ENCODE measurements at places on chromosomes 6 and 20.

- no peak for DNase-seq
Observed at GRCh38 chr6:144619966-144620365, 334.8 kb downstream of the UTRN start.

DNA sequence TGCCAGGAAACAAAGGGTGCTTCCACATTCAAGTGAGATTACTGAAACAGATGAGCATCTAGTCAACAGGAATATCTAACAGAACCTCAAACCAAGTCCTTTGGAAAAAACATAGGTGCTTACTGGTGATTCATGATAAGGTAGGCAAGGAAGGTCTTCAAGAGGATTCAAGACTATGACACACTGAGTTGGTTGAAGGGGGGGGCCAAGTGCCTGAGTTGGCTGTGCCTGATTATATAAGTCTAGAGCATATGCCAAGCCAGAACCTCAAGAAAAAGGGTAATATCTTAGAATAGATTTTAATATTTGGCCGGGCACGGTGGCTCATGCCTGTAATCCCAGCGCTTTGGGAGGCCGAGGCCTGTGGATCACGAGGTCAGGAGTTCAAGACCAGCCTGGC is 63.7 kb downstream of the LYRM4 start:
- no peak for DNase-seq

- no peak for DNase-seq
Observed at GRCh38 chr6:4908062-4908461, 95.8 kb downstream of the RPP40 start.

DNA sequence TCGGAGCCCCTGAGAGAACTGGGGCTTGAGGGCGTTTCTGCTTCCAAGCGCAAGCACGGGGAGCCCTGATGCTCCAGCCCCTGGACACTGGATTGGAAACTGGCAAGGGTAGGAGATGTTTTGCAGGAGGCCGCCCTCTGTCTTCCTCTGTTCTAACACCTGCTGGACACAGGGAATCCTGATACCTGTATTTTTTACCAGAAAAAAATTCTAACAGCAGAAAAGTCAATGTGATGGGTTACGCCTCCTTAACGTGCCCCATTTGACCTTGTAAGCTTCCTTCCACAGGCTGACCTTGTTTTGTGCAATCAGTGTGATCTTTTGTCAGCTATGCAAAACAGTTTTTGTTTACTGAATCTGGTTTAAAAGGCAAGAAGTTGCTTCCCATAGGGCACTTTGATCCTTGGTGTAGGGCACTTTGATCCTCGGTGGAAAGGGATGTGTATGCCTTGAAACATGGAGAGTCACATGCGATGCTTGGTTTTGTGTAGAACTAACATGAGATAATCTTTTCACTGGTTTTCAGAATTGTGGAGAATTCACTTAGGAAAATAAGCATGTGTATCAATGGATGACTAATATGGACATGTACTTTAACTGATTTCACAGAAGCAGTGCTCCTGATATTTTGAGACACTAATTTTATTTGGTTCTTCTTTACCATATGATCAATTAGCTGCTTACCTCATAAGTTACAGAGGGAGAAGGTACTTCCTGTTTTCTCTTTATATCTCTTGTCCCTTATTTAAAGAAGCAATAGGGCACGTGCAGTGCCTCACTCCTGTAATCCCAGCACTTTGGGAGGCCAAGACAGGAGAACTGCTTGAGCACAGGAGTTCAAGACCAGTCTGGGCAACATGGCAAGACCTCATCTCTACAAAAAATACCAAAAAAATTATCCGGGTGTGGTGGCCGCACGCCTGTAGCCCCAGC is 59.9 kb upstream of the MAP3K4 start:
- no peak for DNase-seq

- no peak for DNase-seq
Observed at GRCh38 chr6:96164802-96165201, 149.0 kb downstream of the FUT9 start.

GRCh38 chr20:54166987-54167662 is 6.7 kb downstream of the CYP24A1 start:
- no peak for DNase-seq

All from NCI-H1694 (cell line).